ENCODE measurements at places on chromosomes 1 and 21.

- no peak for DNase-seq
Observed at GRCh38 chr21:32192291-32193097, 86.4 kb downstream of the MIS18A start.

GRCh38 chr1:65011983-65012382, 45.6 kb upstream of the JAK1 start:
- no peak for DNase-seq

DNA sequence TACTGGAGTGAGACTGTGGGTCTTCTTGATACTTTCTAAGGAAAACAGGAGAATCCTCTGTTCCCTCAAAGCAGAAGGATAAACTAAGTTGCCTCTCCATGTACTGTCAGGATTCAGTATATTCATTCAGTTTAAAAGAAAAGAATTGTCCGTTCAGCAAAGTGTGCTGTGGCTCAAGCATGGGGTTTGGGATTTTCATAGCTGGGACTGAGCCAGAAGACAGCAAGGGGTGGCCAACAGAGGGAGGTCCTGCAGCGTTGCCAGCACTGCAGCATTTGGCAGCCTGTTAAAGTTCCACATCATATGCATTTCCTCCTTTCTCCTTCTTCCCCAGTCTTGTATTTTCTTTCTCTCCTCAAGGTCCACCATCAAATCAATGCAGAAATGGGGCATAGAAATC, 75.1 kb downstream of the DTL start:
- no peak for DNase-seq

DNA sequence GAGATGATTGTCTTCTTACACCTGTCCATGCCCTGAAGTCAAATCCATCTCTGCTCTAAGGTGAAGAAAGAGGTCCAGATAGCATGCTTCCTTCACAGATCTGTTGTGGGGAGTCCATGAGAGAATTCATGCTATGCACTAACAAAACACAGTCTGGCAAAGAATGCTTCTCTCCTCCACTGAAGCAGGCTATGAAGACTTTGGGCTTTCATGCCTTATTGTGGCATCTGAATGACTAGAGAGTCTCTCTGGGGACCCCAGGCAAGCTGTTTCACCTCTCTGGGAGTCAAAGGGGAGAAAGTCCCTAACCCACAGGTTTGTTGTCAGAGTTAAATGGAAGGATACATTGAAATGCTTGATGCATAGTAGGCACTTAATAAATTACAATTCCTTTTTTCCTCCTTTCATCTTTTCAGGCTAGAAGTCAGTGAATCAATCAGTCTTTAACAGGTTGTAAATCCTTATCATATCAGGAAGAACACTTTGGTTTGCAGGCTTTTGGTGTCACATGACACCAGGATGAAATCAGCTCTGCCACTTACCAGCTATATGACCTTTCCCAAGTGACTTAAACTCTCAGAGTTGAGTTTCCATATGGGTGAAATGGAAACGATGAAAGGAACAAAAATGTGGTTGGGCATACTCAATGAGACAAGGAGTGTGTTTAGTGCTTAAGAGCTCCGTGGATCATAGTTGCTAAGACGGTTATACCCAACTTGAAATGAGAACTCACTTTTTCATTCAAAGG, 200.1 kb upstream of the DAB1 start:
- DNase-seq, result no peak

DNA sequence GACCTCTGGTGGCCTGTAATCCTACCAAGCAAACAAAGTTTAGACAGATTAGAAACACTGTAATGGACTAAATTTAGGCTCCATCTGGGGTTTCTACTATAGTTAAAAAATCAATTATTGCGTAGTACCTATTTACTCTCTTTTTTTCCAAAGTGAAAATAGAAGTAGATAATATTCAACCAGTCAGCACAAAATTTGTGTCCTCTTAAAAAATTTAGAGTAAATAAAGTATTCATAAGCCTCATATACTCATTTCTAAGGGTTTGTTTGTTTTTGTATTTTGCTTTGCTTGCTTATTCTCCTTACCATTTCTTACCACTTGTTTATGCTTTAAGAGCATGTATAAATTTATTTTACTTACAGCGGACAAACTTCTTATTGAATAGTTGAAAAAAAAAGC, 54.5 kb downstream of the NCAM2 start:
- DNase-seq, result no peak

GRCh38 chr1:193766329-193766728, 579.9 kb upstream of the B3GALT2 start:
- DNase-seq, result no peak

GRCh38 chr1:36609241-36610027, 126.7 kb upstream of the CSF3R start:
- peak; percentile 36 for DNase-seq

GRCh38 chr1:222786121-222786520, 28.7 kb upstream of the DISP1 start:
- DNase-seq, result no peak

- no peak for DNase-seq
Observed at GRCh38 chr1:42931911-42932422, 26.7 kb downstream of the SLC2A1 start.

- DNase-seq, result no peak
Observed at GRCh38 chr1:206790502-206791250, 18.4 kb upstream of the IL10 start.

GRCh38 chr1:91827459-91828321, 58.3 kb downstream of the TGFBR3 start:
- no peak for DNase-seq

- DNase-seq, result no peak
Observed at GRCh38 chr1:19559641-19560040, 74.3 kb upstream of the CAPZB start.

GRCh38 chr1:19468397-19468956, 16.9 kb downstream of the CAPZB start:
- no peak for DNase-seq

GRCh38 chr1:95733031-95733430, 499.0 kb downstream of the RWDD3 start:
- DNase-seq, result no peak

DNA sequence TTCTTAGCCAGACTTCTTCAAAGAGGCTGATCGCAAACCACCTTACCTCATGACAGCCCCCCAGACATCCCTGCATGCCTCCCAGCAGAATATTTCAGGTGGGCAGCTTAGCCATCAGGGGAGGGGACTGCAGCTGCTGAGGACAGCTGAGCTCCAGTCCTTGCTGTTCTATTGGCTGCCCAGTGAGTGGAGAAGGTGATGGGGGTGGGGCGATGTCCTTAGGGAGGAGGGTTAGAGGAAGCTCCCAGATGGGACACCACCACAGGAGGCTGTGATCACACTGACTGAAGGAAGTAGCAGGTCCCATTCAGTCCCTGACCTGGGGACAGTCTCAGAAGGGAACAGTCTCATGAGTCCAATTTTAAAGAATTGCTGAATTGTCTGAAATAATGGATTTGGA, 38.3 kb downstream of the GJA5 start:
- DNase-seq, result no peak

DNA sequence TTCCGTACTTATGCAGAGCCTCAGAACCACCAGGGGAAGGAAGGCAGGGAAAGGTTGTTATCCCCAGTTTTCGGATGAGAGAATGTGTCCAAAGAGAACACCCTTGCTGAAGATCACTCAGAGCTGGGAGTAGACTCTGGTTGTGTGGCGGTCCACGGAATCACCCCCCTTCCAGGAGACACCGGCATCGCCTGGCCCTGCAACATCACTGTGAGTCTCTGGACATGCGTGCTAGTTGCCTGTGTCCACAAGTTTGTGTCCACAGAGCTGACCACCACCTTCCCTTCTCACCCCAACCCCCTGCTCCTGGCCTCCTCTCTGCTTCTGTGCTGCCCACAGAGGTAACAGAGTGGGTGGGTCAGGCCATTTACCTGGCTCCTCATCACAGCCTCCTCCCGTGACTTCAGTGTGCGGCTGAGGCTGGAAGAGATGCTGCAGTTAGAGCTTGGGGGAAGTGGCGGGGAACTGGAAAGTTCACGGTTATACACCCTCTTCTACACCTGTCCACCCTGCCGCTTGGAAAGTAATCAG, 7.3 kb downstream of the MYBPH start:
- DNase-seq, result no peak

DNA sequence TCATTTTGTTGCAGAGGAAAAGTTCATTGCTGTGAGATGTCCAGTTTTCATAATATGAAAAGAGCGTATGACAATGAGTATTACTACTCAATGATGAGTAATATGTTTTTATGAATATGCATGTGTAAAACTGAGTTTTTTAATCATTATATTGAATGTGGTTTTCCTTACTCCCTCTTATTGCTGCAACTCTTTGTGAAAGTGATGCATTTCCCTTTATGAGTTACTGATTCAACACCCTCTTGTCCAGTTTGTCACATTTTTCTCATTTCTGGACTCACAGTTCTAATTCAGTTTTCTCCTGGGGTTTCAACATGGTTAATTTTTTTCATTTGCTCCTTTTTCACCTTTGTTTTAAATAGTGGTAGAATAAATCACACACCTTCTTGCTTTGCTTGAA, 35.2 kb upstream of the KCNJ15 start:
- DNase-seq, result no peak

GRCh38 chr1:33094971-33095604, 14.1 kb downstream of the AZIN2 start:
- peak; percentile 33 for DNase-seq

- DNase-seq, result no peak
Observed at GRCh38 chr21:33022828-33023573, 2.7 kb upstream of the OLIG2 start.

GRCh38 chr1:177921590-177921989, 48.3 kb downstream of the SEC16B start:
- DNase-seq, result no peak

GRCh38 chr1:59500950-59501742, 204.3 kb downstream of the FGGY start:
- no peak for DNase-seq

GRCh38 chr1:24212376-24212775, 25.3 kb upstream of the IFNLR1 start:
- DNase-seq, result no peak

DNA sequence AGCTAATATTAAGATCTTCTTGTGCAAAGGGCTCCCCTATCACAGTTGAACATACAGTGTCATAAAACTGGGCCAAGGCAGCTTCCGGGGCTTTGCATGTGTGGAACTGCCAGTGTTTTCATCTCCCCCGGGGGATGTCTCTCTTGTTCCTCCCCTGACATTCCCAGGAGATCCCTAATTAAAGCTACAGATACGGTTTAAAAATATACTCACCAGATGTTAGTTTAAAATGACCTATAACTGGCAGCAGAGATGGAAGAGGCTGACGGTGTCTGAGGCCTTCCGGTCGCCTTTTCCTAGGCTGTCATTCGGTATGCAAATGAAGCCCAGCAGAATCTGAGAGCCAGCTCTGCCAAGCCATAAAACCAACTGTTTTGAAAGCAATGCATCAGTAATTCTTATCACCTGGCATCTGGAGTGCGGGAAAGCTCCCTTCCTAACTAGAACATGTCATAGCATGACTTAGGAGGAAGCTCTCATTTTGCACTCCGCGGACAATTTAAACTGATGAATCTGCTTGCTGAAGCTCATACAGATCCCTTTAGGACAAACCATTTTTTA, 436.5 kb upstream of the VAMP3 start:
- peak; percentile 9 for DNase-seq

GRCh38 chr21:34984356-34985058, 64.6 kb downstream of the RUNX1 start:
- DNase-seq, result no peak

GRCh38 chr1:176096015-176096414, 111.1 kb downstream of the COP1 start:
- no peak for DNase-seq

- DNase-seq, result no peak
Observed at GRCh38 chr1:12251442-12251841, 21.6 kb downstream of the VPS13D start.

GRCh38 chr1:189131576-189131975, 1346.1 kb downstream of the BRINP3 start:
- no peak for DNase-seq

GRCh38 chr1:206554701-206555472, 47.6 kb downstream of the RASSF5 start:
- no peak for DNase-seq

GRCh38 chr1:164803366-164803765, 244.4 kb downstream of the PBX1 start:
- no peak for DNase-seq

DNA sequence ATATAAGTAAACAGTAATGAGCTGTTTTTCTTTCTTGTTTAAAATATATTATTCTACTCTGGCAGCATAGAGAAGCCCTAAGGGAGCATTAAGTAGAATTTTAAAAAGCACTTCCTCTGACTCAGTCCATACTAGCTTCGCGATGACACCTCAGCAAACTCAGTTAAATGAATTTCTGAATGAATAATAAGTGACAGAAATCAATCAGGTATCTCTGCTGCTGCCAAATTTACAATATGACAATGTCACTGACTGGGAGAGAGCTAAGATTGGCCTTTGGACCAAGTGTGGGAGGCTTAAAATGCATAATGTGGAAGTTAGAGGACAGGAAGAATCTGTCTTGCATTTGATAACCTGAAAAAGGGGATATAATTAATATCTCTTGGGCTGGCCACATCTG, 296.1 kb downstream of the HHIPL2 start:
- DNase-seq, result no peak

DNA sequence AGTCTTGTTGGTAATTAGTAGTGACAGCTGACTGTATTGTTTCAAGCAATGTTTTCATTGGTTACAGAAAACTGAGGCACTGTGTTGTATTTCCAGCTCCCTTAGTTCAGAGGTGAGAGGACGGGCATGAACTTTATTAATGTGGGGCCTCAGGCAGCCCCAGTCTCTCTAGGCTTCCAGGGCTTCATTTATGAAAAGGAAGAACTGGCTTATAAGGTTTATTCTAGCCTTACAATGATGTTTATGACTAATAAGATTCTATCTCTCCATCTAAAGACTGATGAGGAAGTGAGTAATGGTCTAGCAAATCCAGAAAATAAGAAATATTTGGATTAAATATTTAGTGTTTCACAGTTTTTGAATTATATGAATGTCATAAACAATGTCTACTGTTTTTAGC, 41.5 kb downstream of the CBS start:
- DNase-seq, result no peak

DNA sequence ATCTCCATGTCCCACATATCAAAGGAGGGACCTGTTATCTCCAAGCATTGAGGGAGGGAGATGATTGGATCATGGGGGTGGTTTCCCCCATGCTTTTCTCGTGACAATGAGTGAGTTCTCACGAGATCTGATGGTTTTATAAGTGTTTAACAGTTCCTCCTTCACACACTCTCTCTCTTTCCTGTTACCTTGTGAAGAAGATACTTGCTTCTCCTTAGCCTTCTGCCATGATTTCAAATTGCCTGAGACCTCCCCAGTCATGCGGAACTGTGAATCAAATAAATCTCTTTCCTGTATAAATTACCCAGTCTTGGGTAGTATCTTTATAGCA, 91.6 kb downstream of the DDAH1 start:
- DNase-seq, result no peak

DNA sequence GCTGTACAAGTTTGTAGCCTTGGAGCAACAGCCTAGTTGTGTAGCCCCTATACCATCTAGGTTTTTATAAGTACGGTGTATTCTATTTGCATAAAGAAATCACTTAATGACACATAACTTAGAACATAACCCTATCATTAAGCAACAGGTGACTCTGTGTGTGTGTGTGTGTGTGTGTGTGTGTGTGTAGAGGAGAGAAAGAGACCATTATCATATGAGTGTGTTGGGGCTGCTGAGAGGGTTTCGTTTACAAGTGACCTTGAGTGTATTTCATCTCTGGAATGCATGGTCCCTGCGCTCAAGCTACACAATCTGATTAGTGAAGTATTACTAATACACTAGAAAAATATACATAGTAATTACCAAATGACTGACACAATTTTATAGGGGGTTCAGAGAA, 115.1 kb downstream of the RABGAP1L start:
- DNase-seq, result no peak

Data from NCI-H748 treated with DMSO at 0.1 percent for 48 hours (cell line).